ENCODE measurements at places on chromosomes 16 and 17. TPM values are rescaled to one million over a fixed set of nuclear protein-coding genes. Genes with fewer than 3 reads are reported as not detected.

Gene TELO2
- total RNA-seq: 19.9 TPM

Gene MYH8
- total RNA-seq: not detected

Gene TNFRSF17
- total RNA-seq: not detected

Gene C16orf54
- total RNA-seq: 0.11 TPM

Gene GAST
- total RNA-seq: not detected

Gene NGFR
- total RNA-seq: 1.1 TPM

Gene KCNJ12
- 2.8 TPM for total RNA-seq

Gene TNS4
- 0.24 TPM for total RNA-seq

Gene GPR179
- total RNA-seq: 0.11 TPM

Gene MYH10
- 28.4 TPM for total RNA-seq

Gene MPV17L
- total RNA-seq: 0.09 TPM

Gene ANKRD40CL
- total RNA-seq: not detected

Gene CCL1
- not detected for total RNA-seq

- peak; percentile 73 for DNase-seq
These were observed 8.6 kb upstream of the MC1R start for GRCh38 chr16:89909777-89910716.

DNA sequence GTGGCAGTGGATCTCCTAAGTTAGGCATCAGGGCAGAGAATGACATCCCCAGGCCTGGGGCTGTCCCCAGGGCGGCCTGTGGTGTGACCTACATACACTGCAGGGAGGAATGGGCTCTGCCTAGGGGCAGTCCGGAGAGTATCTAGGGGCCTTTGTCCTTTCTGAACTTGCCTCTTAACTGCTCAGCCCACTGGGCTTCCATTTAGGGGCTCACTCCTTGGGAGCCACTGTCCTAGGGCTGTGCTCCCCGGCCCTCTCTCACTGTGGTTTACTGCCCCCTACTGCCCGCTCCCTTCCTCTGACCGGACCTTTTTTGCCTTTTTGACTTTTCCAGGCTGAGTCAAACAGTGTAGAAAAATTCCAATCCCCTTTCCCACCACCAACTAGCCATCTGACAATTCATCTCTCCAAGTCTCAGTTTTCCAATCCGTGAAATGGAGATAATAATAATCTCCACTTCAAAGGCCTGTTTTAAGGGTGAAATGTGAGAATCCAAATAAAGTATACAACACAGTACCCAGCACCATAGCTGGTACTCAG is 66.8 kb downstream of the DNAH3 start:
- DNase-seq: peak; percentile 63

- DNase-seq: no peak
These were observed 120.8 kb downstream of the MSI2 start for GRCh38 chr17:57377094-57377493.

DNA sequence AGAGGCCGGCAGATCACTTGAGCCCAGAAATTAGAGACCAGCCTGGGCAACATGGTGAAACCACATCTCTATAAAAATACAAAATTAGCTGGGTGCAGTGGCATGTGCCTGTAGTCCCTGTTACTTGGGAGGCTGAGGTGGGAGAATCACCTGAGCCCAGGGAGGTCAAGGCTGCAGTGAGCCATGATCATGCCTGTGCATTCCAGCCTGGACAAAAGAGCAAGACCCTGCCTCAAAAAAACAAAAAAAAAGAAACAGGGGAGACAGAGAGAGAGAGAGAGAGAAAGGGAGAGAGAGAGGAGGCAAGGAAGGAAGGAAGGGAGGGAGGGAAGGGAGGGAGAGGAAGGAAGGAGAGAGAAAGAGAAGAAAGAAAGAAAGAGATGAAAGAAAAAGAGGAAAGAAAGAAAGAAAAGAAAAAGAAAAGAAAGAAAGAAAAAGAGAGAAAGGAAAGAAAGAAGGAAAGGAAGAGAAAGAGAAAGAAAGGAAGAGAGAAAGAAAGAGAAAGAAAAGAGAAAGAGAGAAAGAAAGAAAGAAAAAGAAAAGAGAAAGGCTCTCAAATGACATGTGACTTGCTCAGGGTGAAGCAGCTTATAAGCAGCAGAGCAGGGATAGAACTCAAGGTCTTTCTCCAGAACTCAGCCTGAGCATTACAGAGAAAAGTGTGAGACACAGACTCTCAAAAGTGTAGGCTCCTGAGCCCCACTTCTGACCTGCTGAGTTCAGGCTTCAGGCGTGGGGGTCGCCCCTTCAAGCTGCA is 15.5 kb downstream of the CX3CL1 start:
- no peak for DNase-seq

DNA sequence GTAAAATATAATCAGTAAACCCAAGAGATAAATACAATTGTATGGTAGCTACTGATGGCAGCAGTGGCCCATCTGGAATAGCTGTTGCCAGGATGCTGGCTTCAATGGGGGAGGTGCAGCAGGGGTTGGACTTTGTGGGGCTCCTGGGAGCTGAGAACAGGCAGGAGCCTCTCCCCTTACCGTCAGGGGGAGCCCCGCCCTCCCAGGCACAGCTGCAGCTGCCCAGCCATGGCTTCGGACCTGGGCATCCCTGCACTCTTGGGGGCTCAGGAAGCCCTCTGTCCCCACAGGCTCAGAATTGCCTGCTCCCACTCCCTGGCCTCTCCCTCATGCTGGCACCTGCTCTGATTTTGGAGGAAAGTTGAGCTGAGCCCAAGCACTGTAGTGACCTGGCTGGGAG is 741.1 kb downstream of the CDH11 start:
- DNase-seq: no peak

GRCh38 chr17:56934280-56934679 is 20.4 kb upstream of the TRIM25 start:
- no peak for DNase-seq

GRCh38 chr16:12498077-12498476 is 305.6 kb downstream of the CPPED1 start:
- no peak for DNase-seq

GRCh38 chr16:31451681-31452351 is 7.5 kb upstream of the ARMC5 start:
- DNase-seq: peak; percentile 62

- DNase-seq: no peak
These were observed 4.2 kb downstream of the ABHD15 start for GRCh38 chr17:29562615-29563014.

- DNase-seq: no peak
These were observed 106.2 kb downstream of the BRIP1 start for GRCh38 chr17:61757168-61757567.

DNA sequence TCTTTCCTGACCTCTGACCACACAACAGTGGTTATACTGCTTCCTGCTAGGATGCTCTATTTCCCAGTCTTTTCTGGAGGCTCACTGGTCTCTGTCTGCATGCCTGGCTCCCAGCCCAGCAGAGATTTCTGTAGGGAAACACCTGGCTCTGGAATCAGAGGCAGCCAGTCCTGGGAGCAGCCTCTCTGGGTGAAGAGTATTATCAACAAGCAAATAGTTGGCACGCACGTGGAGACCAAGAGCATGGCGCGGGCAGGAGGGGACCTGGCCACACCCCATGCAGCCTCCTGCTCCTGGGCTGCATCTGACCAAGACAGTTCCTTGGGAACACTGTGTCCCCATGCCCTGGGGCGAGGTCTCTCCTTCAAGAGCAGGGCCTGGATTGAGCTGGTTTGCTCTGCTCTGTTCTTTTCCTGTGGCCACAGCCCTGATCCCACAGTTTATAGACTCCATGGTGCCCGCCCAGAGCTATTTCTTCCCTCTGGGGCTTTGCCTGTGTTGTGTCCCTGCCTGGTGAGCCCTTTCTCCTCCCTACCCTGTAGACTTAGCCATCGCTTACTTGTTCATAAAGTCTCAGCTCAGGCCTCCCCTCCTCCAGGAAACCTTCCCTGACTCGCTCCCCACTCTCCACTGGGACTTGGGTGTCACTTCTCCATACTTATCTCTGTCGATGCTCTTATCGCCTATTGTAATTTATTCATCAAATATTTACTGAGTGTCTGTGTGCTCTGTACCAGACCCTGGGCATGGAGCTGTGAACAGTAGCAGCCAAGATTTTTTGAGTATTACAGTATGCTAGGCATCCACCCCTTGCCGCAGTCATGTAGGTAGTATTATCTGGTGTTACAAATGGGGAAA is 60.6 kb downstream of the SCNN1B start:
- no peak for DNase-seq

DNA sequence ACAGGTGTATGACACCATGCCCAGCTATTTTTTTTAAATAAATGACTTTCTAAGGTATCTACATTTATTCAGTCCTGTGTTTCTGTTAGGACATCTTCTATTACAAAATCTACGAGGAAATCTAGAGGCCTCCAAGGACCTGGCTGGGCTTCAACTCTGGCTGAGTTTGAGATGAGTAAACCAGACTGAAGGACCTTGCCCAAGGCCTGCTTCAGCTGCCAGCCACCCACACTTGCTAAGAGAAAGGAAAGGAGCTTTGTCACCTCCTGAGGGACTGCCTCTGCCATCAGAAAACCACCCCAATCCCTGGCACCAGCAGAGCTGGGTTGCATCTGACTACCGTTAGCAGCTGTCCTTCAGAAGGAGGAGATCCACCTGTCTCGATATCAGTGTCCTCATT is 1.3 kb upstream of the MYO1D start:
- no peak for DNase-seq

- DNase-seq: peak; percentile 63
These were observed at the start of gene SEC14L1 for GRCh38 chr17:77140878-77141767. Gene SEC14L1 (plus strand): TSS chr17:77140969. CDS start chr17:77143597, 2,628 bp downstream.

DNA sequence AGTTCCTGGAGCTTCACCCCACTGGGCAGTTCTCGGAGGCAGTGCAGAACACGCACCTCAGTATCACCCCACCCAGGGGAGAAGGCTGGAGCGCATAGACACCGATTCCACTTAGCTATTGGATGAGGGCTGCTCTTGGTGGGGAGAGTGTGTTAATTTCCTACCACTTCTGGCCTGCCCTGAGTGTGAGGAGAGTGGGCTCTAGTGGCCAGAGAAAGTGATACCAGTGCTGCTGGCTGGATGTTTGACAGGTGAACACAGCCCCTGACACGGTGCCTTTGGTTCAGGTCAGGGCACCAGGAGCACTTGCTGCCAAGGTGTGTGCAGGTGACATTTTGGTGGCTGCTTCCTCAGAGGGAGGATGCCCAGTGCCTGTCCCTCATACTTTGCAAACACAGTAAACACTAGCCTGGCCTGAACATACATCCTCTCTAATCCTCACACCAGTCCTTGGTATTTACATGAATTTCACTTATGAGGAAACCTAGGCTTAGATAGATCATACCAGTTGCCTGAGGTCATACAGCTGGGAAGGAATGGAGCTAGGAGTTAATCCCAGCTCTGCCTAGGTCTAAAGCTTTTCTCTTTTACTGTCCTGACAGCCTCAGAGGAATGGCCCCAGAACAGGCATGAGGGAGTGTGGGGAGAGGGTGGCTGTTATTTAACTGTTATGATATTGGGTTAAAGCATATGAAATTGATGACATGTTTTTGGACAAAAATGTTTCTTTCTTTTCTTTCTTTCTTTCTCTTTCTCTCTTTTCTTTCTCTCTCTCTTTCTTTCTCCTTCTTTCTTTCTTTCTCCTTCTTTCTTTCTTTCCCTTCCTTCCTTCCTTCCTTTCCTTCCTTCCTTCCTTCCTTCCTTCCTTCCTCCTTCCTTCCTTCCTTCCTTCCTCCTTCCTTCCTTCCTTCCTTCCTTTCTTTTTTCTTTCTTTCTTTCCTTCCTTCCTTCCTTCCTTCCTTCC is 21.0 kb upstream of the ITGAX start:
- DNase-seq: peak; percentile 35

- no peak for DNase-seq
These were observed 29.3 kb downstream of the MAF start for GRCh38 chr16:79571065-79571902.

GRCh38 chr17:43125133-43125966 is at the start of gene BRCA1:
Gene BRCA1 (minus strand): TSS chr17:43125364. CDS start chr17:43124096, 1,268 bp downstream.
- DNase-seq: peak; percentile 96

DNA sequence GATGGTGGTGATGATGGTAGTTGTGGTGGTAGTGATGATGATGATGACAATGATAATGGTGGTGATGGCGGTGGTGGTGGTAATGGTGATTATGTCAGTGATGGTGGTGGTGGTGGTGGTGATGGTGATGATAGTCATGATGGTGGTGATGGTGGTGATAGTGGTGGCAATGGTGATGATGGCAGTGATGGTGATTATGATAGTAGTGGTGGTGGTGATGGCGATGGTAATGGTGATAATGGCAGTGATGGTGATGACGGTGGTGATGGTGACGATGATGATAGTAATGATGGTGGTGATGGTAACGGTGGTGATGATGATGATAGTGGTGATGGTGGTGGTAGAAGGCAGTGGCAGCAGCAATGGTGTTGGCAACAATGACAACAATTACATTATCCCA is 55.3 kb downstream of the RBFOX3 start:
- no peak for DNase-seq

GRCh38 chr17:76086384-76086783 is 7.4 kb downstream of the ZACN start:
- no peak for DNase-seq

- no peak for DNase-seq
These were observed 5.3 kb downstream of the CYB561 start for GRCh38 chr17:63440770-63441335.

- DNase-seq: no peak
These were observed 163.9 kb downstream of the PRKCB start for GRCh38 chr16:23999663-24000062.

- DNase-seq: no peak
These were observed 178.1 kb upstream of the CCL2 start for GRCh38 chr17:34076743-34077631.

All from Daoy (cell line).